ENCODE measurements at places on chromosomes 5 and 9. TPM values are rescaled to one million over a fixed set of nuclear protein-coding genes. Genes with fewer than 3 reads are reported as not detected.

TLX3 gene
- total RNA-seq, result not detected

KCNMB1 gene
- total RNA-seq, result 0.09 TPM

SLC34A1 gene
- not detected for total RNA-seq

TRIM52 gene
- 1.3 TPM for total RNA-seq

SLC25A2 gene
- total RNA-seq, result not detected

PCSK1 gene
- total RNA-seq, result not detected

SOX30 gene
- total RNA-seq, result not detected

PCDHGA8 gene
- 1.4 TPM for total RNA-seq

KIF12 gene
- not detected for total RNA-seq

PCDHGA12 gene
- total RNA-seq, result 1.1 TPM

PCDHGC5 gene
- total RNA-seq, result 1.5 TPM

FOXI1 gene
- not detected for total RNA-seq

SOHLH1 gene
- not detected for total RNA-seq
